ENCODE measurements at places on chromosomes 1 and 21.

DNA sequence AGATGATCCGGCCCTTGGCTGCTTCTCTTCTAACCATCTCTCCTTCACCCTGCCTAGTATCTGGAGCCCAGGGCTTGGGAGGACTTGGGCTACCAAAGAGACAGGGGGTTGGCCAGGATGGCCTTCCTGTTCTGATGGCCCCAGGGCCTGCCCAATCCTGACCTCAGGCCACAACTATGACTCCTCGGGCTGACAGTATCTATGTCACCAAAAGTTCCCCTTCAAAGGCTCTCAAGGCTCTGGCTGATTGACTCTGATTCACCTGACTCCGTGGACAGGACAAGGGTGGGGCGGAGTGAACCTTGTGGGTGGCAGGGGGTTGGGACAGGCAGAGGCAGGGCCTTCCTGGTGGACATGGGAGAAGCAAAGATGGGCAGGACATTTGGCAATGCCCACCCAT is 12.7 kb downstream of the MEF2D start:
- no peak for DNase-seq

DNA sequence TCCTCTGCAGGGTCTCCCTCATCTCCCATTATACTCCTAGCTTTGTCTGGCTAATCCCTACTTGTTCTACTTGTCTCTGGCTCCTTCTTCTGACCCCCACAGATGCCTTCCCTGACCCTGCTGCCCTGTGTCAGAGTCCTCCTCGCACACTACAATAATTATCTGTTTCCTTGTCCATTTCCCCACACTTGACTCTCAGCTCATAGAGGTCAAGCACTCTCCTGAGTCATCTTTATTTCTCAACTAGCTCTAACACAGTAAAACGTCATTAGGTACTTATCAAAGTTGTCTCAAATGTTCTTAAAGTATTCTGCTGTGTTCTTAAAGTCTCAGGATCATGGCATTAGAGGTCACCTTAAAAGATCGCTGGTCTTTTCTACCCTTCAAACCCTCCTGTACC is 47.1 kb downstream of the C8A start:
- DNase-seq, result no peak

- no peak for DNase-seq
Measured at GRCh38 chr1:206702803-206703202, 18.1 kb downstream of the MAPKAPK2 start.

DNA sequence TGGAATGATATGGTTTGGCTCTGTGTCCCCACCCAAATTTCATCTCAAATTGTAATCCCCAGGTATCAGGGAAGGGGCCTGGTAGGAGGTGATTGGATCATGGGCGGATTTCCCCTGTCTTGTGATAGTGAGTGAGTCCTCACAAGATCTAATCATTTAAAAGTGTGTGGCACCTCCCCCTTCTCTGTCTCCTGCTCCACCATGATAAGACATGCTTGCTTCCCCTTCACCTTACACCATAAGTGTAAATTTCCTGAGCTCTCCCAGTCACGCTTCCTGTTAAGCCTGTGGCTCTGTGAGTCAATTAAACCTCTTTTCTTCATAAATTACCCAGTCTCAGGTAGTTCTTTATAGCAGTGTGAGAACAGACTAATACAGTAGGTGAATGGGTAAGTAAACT is 109.3 kb downstream of the DMRTB1 start:
- no peak for DNase-seq

- DNase-seq, result no peak
Measured at GRCh38 chr1:214331180-214331579, 50.2 kb downstream of the SMYD2 start.

DNA sequence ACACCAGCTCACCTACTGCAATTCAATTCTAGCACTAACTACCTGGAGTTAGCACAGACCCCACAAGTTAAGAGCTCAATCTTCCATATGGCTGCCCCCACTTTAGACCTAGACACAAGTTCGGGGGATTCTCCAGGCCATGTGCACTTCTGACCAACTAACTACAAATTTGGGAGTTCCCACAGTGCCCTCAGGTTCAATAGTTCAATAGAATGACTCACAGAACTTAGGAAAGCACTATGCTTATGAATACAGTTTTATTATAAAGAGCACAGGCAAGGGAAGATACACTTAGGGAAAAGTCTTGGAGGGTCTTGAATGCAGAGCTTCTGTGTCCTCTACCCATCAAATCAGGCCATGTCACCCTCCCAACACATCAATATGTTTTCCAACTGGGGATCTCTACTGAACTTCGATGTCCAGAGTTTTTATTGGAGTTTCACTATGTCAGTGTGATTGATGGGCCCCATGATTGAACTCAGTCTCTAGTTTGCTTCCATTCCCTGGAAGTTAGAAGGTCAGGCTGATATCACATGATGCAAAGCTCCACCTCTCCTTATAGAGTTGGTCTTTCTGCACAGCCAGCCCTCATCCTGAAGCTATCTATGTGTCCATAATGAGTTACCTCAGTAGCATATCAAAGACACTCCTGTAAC is 46.1 kb downstream of the RAVER2 start:
- DNase-seq, result no peak

DNA sequence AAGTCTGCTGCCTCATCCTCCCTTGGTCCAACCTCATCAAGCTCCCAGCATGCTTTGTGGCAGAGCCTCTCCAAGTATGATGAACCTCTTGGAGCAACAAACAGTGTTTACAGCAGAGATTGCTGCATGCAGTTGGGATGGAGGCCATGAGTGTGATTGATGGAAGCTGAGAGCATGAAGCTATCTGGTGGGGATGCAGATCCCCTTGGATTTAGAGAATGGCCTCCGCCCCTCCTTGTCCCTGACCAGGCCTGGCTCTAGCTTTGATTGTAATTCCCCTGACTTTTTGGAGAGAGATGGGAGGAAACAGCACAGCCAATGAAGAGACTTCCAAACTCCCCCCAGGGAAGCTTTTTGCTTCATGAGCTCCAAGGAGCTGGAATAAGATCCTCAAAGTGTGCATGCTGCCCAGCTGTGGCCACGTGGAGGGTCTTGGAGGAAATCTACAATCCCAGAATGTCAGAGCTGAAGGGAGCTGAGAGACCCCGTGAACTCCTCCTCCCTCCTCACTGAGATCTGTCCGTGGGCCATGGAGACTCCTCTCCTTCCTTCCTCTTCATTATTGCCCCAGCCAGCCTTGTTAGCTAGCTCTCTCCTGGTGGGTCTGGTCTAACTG is 165.3 kb upstream of the USP24 start:
- no peak for DNase-seq

DNA sequence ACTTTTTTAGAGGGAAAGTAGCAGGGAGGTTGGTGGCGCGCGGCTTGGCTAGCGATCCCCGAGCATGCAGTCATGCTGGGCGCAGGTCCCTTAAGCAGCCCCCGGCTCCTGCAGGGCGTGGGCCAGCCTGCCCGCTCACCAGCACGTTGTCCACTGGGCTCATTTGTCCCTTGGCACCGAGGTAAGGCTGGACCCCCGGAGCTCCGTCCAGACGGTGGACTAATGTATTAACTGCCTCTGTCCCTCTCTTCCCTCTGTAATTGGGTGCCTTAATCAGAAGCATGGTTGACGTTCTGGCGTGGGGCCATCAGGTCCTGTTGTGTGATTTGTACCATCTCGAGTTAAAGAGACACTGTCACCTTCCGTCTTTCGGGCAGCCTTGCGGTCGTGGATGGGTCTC is 17.7 kb downstream of the TMEM201 start:
- DNase-seq, result no peak

DNA sequence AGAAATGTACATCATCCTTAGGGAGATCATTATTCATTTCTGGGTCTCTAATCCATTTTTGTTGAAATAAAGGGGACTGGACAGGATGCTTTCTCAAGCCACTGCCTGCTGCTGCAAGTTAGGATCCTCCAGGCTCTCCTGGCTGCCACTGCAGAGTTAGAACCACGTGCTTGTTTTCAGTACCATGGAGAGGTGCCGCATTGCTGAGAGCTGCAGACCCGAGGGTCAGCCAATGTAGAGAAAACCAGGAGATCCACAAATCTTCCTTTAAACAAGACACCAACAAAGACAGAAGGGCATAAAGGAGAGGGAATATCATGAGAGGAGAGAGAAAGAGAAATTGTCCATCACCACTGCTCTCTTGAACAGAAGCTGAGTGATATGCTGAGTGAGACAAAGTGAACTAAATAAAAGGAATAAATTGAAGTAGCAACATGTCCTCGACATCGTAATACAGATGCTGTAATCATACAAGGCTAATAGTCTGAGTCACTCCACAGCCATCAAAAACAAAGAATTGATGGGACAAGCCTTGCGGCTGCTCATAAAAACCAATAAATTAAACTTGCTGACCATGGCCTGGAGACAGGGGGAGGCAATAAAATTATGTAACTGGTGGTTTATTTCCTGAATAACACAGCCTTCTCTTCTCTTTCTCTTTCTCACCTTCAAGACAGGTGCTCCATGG is 255.7 kb downstream of the OMA1 start:
- DNase-seq, result no peak

- DNase-seq, result no peak
Measured at GRCh38 chr1:222938986-222939385, 124.1 kb downstream of the DISP1 start.

DNA sequence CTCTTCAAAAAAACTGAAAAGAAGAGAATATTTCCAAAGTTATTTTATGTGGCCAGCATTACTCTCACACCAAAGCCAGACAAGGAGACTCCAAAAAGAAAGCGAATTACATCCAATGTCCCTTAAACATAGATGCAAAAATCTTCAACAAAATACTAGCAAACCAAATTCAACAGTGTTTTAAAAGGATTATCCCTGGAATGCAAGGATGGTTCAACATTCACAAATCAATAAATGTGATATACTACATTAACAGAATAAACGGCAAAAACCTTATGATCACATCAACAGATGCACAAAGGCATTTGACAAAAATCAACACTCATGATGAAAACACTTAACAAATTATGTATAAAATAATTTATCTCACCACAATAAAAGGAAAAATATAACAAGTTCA is 207.8 kb downstream of the DENND1B start:
- DNase-seq, result no peak

- DNase-seq, result no peak
Measured at GRCh38 chr1:39214998-39215873, 10.7 kb downstream of the MACF1 start.

DNA sequence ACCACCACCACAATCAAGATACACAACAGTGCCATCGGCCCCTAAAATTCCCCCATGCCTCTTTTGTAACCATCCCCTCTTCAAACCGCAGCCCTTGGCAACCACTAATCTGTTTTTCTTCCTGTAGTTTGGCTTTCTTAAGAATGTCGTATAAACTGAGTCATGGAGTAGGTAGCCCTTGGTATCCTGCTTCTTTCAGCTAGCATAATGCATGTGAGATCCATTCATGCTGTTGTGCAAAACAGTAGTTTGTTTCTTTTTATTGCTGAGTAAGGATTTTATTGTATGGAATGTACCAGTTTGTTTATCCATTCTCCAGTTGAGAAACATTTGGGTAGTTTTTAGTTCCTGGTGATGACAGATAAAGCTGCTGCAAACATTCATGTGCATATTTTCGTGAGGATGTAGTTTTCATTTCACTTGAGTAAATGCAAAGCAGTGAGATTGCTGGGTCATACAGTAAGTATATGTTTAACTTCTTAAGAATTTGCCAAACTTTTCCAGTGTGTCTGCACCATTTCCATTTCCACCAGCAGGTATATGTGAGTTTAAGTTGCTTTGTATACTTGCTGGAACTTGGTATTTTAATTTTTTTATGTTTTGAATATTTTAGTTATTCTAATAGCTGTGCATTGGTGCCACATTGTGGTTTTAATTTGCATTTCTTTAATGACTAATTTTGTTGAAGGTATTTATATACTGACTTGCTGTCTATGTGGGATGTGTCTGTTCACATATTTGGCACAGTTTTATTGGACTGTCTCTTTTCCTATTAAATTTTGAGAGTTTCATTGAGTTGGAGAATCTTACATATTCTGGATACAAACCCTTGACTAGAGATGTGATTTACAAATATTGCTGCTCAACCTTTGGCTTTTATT is 148.4 kb upstream of the MAP1LC3C start:
- no peak for DNase-seq

DNA sequence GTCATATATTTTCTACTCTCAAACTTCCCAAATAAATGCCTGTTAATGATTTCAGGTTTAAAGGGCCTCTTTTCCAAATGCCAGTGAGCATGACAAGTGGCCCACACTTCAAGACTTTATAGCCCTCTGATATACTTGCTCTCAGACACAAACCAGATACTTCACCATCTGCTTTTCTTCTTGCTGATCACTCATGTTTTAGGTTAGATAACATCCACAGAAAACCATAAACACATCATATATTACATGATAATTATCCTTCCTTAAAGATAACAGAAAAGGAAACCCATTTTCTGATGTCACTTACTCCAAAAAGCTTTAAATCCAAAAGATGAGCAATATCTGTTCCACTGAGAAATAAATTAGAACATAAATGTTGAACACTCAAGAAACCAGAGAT is 723.5 kb downstream of the LTN1 start:
- no peak for DNase-seq

DNA sequence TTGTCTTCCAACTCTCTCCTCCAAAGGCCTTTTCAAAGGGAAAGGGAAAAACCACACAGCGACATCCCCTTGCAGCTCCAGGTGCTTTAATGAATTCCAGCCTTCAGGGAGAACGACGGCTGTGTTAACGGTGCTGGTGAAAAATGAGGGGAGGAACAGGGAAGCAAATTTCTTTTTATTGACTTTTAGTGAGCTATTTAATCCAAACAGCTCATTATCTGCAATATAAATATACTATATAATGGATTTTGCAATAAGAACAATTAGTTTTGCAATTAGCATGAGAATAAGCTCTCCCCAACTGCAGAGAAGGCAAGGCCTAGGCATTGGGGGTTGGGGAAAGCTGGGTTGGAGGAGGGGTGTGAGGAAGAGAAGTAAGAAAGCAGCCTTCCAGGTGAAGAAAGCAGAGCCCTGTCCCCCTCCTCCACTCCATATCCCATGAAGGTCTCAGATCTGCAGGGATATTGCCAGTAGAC is 159.0 kb upstream of the ZC3H12A start:
- DNase-seq, result no peak

DNA sequence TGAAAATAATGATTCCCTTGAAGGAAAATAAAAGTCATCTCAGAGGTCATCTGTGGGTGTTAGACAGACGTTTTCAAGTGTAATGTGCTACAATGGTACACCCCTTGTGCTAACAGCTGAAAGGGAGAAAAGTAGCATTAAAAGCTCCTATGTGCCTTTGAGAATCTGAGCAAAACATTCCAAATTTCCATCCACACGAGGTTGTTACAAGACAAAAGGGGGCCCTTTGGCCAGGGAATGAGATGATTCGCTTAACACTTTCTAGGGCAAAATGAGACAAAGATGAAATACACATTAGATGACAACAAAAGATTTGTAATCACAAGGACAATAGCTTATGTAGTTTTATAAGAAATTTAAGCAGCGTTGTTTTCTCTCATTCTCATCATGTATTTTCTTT is 303.6 kb downstream of the LMX1A start:
- no peak for DNase-seq

- DNase-seq, result no peak
Measured at GRCh38 chr1:160205242-160206035, at the start of gene PEA15. Gene PEA15 (plus strand): TSS chr1:160205384. CDS start chr1:160211545, 6,161 bp downstream.

GRCh38 chr1:11531943-11532342 is 53.0 kb downstream of the DISP3 start:
- DNase-seq, result no peak
